ENCODE measurements at places on chromosomes 5 and 9.

DNA sequence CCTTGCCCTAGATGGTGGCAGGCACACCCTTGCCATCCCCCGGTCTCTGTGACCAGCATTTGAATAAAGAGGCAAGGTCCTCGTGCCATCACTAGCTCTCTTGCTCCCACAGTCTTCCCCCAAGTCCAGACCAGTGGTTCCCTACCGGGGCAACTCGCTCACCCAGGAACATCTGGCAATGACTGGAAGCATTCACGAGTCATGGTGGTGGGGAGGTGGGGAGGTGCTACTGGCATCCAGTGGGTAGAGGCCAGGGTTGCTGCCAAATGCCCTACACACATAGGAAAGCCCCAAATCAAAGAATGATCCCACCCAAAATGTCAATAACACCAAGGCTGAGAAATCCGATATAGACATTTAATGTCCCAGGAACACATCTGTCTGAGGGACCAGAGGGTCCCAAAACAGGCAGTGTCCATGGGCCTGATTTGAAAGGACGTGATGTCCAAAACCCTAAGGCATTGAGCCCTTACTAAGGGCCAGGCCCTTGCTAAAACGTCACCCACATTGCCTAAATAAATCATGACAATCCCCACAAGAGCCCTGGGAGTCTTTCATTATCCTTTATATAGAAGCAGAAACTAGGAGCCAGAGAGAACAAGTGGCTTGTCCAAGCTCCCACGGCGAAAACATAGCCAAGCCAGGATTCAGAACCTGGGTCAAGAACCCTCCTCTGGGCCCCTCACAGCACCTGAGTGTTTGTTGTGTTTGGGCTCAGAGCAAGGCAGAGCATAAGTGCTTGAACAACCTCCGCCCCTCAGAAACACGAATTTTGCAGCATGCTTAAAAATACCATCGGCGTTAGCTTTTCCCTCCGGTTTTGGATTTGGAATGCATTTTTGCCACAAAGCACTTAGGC, 119.3 kb upstream of the WWC1 start:
- no peak for DNase-seq

DNA sequence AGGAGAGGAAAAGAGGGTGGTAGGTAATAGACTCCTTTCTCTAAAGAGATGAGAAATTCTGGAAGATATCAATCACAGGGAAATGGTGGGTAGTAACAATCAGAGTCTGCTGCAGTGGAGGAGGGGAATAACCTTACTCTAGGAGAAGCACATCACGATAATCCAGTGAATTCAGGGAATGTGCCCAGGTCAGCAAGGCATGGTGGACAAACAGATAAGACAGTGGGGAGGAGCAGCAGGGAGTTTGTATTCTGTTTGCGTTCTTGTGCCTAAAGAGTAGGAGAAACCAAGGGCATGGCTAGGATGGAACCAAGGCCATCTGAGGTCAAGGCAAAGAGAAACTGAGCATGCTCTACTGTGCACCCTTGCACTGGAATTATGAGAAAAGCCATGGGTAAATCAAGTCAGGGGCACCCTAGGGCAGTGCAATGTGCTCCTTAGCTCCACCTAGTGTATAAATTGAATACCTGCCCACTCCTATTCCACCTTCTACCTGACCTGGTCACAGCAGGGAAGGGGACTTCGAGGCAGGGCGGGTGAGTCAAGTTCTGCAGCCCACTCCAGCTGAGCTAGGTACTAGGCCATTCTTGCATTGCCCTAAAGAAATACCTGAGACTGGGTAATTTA, 31.6 kb downstream of the RETREG1 start:
- DNase-seq, result no peak

DNA sequence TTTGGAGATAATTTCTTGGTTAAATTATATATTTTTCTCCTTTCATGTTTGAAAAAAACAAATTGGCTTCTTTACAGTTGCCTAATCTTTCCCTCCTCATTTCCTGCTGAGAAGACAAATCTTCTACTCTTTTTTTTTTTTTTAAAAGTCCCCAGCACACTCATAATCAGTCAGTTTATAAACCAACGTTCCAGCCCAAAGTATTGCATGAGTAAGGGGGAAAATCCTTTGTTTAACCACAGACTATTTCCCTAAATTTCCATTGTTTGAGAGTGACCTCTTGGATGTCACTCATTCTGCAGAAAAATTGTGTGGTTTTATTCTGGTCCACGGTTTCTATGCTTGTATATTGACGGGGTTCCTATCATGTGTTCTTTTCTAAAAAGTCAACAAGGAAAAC, 55.1 kb upstream of the TLR4 start:
- DNase-seq, result no peak

DNA sequence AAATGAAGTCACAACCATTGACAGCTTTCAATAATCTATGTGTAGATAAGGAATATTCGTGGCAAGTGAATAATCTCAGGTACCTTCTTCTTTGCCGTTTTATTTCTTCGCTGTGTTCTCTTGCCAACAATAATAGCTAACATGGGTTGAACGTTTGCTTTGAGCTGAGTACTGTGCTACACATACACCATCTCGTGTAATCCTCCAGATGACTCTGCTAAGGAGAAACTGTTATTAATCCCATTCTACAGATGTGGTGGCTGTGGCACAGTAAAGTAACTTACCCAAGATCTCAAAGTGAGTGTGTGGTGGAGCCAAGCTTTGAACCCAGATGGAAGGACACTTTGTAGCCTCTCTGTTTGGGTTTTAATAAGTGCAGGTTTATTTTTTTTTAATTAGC, 179.7 kb downstream of the C9orf152 start:
- no peak for DNase-seq

GRCh38 chr9:120369608-120370220, 210.3 kb downstream of the CDK5RAP2 start:
- no peak for DNase-seq

GRCh38 chr5:142537938-142538337, 148.0 kb downstream of the FGF1 start:
- DNase-seq, result no peak

- DNase-seq, result peak; percentile 39
Measured at GRCh38 chr5:123512611-123513461, 859 bp downstream of the CSNK1G3 start.

DNA sequence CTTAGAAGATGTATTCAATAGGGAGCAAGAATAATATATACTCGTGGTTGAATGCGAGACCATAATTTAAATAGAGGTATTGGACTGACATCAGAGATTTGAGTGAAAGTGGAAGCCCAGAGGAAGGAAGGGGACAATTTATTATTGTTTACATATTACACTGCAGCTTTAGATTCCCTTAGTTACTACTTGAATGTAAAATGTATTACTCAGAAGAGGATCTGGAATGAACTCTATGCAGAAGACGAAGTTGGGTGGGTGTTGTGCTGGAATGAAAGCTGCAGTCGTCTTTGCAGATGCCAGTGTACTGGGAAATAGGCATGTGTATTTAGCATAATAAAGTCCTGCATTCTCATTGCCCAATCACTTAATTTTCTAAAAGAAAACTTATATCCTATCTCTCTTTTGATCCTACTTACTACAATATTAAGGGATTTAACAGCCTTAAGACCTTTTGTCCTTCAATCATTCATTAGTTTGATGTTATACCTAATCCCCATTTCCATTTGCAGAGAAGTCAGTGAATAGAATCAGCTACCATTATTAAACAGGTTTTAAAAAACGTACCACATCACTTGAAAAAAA, 570.7 kb upstream of the WWC1 start:
- no peak for DNase-seq

DNA sequence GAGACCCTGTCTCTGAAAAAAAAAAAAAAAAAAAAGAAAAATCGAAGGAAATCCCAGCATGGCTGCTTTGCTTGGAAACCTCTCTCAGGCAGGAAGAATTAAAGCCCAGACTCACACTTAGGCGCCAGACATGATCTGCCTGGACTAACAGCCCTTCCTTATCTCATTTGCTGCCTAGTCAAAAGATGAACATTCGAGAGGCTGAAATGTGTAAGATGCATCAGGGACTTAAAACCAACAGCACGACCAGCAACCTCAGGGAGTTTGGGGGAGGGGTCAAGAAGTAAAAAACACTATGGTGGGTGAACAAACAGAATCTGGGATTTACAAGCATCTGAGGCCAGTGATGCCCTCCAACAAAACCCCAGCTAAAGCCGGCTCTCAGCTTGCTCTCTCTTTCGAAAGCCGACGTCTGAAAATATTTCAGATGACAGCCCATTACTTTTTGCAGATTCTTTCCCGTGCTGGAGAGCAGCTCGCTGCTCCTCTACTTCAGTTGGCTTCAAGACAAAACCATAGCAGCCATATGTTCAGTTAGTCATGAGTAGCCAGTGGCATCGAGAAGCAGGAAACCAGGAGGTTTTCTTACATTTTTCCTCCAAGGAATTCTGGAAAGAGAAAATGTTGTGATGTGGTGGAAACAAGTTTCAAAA, 249.9 kb downstream of the MARCHF11 start:
- no peak for DNase-seq

DNA sequence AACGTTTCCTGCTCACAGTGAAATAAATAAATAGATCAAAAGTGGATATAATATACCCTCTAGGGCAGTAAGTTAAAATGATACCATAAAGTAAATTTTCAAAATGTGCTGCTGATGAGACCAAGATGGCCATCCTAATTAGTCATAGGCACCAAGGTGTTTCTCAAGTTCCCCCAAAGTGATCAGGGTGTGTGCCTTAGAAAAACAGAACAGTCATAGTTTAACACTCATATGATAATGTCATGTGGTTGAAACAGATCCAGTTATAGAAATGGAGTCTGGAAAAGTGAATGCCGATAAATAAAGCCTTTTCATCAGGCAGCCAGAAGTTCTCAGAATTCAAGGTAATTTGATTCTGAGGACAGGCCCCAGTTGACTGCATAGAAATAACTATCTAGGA, 161.5 kb upstream of the CDKN2B start:
- DNase-seq, result no peak

DNA sequence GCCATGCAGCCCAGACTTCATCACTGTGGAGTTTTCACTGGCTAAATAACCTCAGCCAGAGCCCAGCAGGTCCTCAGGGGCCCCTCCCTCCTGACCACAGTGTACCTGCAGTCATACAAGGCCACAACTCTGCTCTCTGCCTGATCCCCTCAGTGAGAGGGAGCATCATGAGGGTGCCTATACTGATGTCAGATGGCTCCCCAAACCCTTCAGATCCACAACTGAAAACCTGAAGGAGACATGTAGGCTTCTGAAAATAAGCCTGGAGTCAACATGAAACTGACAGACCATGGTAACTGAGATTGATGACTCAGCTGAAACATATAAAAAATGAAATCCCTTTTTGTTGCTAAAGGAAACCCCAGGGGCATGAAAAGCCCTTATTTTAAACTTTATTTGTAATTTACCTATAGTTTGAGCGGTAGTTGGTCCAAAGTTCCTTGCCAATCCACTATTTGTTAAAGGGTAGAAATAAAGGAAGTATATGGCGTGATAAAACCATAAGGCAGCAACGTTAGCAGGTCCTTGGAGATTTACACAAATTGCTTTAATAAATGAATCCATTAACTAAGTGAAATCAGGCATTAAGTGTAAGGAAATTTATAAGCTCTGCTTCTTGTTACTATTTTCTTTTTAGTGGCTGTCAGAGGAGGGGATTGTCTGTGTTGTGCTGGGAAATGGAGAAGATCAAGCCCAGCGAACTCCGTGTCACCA, 68.3 kb downstream of the FGF1 start:
- DNase-seq, result peak; percentile 31

DNA sequence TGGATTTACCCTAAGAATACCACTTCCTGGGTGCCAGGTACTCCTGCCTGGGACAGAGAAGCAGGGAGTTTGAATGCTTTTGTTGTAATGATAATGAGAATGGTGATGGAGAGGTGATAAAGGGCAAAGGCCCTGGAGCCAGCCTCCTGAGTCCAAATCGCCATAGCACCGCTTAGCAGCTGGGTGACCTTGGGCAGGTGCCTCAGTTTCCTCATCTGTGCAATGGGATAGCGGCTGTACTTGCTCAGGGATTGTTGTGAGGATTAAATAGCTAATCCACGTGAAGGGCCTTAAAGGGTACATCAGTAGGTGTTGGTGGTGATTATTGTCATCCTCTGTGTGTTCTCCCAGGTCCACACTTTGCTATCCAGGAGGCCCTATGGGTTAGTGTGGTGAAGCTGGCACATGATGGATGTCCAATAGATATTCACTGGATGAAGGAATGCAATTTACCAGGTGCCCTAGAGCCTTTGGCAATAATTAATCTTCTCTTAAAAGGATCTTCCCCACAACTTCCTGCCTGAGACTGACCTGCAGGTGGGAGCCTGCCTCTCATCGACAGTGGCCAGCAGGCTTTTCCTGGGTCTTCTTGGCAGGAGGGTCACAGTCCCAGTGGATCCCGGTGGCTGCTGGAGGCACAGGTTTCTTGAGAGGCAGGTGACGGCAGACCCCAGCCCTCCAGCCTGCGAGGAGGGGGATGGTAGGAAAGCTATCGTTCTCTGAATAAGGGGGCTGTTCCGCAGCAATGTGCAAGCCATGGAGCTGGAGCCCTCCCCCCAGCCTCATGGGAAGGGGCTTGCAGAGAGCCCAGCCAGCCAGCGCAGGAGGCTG, 160.2 kb downstream of the MACROH2A1 start:
- no peak for DNase-seq

DNA sequence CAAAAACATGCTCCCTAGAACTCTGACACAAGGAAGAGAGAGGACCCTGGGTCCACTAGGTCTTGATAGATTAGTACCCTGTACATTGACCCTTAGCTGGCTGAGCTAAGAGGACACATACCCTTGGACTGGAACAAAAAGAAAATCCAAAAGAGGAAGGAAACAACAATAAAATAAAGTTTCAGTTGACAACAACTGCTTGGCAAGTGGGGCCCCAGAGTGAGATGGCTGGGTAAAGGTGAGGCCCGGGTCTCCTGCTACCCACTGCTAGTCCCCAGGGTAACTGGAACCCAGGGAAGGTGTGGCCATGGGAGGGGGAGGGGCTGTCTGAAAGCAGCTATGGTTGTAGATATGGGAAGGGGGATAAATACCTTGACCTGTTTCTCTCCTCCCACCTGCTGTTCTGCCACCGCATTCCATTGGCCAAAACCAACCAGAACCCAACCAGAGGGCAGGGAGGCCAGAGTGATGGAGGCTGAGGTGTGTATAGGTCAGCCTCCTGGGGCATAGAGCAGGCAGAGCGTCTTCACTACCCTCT, 11.7 kb downstream of the TAL2 start:
- no peak for DNase-seq

DNA sequence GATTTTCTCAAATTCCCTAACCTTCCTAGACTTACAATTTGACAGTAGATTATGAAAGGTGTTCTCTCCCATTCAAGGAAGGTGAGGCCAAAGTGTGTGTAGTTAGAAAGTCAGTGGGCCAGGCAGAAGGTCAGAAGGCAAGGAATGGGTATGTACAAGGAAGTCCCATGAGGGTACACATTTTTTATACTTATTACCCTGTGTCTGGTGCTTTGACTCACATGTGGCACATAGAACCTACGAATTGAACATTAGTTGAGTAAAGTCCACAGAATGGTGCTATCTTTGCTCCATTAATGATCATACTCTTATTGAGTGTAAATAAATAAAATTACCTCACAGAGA, 55.4 kb downstream of the IQGAP2 start:
- no peak for DNase-seq

- DNase-seq, result peak; percentile 53
Measured at GRCh38 chr9:1051584-1052275, 1.6 kb downstream of the DMRT2 start.
